ENCODE measurements at places on chromosomes 4 and X.

- DNase-seq, result no peak
Measured at GRCh38 chrX:112087545-112087944, 5.0 kb upstream of the TRPC5 start.

DNA sequence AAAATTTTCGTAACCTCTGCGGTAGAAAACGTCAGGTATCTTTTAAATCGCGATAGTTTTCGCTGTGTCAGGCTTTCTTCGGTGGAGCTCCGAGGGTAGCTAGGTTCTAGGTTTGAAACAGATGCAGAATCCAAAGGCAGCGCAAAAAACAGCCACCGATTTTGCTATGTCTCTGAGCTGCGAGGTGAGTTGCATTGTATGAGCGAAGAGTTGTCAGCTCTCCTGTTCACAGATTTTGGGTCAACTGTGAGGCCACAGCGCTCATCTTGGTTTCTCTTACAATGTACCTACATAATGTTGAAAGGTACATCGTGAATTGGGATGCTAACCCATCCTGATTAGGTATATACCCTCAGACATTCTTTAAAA lies 486 bp downstream of the CLCN3 start:
- no peak for DNase-seq

- DNase-seq, result no peak
Measured at GRCh38 chr4:172822331-172822730, 346.3 kb upstream of the GALNT7 start.

DNA sequence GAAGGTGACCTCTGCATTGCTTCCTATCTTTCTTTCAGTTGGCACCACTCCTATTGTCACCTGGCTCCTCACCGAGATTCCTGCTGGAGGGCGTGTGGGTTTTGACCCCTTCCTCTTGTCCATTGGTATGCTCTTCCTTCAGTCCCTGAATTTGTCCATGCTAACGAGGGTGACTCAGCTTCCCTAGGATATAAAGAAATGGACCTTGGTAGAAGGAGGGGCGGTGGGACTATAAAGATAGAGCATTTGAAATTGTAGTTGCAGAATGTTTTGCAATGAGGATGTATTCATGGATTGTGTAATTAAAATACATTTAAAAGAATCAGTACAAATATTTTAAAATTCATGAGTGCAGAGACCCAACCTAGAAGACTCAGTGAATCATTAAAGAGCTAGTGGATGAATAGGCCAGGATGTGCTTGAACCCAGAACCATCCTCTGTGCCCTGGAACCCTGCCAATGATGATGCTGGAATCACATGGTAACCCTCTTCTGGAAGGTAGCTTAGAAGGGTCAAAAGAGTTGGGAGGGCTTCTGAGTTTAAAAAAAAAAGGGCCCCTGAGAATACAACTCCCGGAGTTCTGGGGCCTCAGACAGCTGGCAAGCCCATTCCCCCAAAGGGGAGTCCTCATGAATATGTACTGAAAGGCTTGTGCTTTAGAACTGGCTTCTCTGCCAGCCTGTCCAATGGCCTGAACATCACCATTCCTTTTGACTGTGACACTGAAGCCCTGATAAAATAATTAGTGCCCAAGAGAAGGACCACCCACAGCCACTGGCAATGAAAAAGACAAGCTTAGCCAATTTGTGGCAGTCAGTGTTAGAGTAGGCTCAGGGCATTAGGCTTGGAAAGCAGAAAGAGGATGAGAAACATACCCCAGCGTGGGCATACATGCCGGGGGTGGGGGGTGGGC lies 8.0 kb downstream of the XPNPEP2 start:
- DNase-seq, result peak; percentile 4

DNA sequence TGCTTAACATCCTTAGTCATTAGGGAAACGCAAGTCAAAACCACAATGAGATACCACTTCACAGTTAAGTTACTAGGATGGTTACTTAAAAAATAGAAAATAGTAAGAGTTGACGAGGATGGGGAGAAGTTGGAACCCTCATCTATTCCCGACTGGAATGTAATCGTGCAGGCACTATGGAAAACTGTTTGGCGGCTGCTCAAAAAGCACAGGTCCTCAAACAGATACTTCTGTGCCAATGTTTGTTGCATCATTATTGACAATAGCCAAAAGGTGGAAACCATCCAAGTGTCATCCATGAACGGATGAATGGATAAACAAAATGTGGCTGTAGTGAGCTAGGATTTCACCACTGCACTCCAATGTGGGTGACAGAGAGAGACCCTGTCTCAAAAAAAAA lies 11.7 kb downstream of the CTAG1B start:
- no peak for DNase-seq

Data from AG10803 (cell line).